ENCODE measurements at places on chromosomes 2 and 18.

DNA sequence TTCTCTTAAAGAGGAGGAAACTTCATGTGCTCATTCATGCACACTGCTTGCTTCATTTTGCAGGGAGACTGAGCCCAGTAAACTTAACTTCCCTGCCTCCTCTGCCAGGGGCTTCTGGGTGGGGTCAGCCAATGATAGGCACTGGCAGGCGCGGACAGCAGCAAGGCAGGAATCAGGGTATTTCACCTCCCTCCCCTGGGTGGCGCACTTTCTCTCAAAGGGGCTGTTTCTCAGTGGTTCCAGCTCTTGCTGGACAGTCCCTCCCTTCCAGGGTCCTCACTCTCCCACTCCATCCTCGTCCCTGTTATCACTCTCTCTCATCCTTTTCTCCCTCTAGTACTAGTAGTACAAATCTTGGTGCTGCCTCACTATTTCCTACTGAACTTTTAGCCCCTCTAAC lies 320.5 kb upstream of the ZNF521 start:
- DNase-seq: no peak

DNA sequence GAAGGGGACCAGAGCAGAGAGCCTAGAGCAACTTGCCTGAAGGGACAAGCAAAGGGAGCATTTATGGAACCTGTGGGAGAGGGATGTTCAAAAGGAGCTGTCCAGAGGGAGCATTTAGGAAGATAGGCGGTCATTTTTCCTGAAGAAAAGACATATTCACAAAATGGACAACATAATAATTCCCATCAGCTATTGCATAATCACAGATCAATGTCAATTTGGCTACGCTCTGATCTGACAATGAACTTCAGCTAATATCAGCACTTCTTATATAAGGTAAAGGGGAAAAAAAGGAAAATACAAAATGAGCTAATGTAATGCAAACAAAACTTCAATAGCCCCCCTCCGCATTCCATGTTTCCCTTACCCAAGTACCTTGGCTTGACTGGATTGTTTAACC lies 291.1 kb upstream of the CDH7 start:
- no peak for DNase-seq

GRCh38 chr2:105732955-105733607 lies 11.6 kb upstream of the NCK2 start:
- DNase-seq: no peak

DNA sequence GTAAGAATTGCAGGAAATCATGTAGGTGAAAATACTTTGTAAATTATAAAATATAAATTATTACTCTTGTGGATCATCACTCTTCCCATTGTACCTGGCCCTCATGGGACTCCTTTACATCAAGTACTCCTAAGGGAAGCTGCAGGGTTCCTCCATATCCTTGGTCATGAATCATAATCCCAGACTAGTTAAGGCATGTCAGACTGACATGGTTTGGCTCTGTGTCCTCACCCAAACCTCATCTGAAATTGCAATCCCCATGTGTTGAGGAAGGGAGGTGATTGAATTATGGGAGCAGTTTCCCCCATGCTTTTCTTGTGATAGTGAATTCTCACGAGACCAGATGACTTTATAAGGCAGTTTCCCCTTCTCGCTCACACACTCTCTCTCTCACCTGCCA lies 77.1 kb downstream of the CMPK2 start:
- DNase-seq: no peak

GRCh38 chr2:9451231-9451630 lies 23.1 kb upstream of the IAH1 start:
- DNase-seq: no peak

DNA sequence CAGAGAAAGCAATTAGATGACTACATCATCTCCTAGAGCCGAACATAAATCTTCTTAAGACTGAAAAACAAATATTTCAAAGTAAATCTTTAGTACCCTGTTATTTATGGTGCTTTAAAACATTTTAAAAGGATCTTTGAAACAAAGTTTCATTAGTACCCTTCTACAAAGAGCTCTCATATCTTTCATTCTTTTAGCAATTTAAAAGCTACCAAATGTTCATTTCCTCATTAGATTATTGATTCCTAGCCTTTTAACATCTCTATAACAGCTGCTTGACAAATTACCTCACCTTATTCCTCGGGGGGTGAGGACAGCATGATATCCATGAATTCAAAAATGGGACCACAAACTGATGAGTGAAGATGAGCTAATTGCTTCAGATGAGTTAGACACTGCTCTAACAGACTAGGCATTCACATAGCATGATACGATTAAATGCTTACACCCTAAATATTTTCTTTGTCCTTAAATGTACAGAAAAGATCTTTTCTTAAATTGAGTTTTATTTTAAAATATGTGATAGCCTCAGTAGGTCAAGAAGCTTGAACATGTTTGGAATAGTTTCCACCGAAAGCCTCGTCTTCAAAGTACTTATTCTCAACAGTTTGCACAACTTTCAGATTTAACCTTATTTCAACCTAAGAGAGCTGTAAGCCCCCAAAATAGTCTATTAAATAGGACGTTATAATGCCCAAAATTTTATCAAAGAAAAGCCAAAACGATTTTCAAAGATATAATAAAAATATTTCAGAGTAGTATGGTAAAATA lies 2.1 kb downstream of the ATAD2B start:
- no peak for DNase-seq

DNA sequence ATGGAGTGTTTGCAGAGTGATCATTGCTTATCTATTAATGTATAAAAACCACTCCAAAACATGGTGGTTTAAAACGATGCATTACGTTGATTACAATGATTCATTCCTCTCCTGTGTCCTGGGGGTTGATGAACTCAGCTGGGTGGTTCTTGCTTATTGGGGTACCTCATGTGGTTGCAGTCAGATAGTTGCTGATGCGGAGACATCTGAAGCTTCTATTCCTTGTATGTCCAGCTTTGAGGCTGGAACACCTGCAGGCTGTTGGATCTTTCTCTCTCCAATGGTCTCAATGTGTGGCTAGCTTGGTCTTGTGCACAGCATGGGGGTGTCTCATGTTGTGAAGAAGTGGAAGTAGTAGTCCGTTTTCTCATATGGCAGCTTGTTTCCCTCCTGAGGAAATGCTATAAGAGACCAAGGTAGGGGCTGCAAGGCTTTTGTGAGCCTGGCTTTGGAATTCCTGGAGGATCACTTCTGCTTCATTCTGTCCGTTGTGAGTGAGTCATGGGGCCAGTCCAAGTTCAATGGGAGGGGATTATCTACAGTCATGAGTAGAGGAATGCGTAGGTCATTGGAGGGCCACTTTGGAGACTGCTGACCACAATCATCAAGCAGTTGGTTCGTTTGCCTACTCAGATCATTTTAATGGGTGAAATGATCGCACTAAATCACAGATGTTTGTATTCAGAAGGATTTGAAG lies 601.0 kb downstream of the SLC4A3 start:
- DNase-seq: no peak

- no peak for DNase-seq
Observed at GRCh38 chr2:60275958-60276357, 277.5 kb downstream of the BCL11A start.

DNA sequence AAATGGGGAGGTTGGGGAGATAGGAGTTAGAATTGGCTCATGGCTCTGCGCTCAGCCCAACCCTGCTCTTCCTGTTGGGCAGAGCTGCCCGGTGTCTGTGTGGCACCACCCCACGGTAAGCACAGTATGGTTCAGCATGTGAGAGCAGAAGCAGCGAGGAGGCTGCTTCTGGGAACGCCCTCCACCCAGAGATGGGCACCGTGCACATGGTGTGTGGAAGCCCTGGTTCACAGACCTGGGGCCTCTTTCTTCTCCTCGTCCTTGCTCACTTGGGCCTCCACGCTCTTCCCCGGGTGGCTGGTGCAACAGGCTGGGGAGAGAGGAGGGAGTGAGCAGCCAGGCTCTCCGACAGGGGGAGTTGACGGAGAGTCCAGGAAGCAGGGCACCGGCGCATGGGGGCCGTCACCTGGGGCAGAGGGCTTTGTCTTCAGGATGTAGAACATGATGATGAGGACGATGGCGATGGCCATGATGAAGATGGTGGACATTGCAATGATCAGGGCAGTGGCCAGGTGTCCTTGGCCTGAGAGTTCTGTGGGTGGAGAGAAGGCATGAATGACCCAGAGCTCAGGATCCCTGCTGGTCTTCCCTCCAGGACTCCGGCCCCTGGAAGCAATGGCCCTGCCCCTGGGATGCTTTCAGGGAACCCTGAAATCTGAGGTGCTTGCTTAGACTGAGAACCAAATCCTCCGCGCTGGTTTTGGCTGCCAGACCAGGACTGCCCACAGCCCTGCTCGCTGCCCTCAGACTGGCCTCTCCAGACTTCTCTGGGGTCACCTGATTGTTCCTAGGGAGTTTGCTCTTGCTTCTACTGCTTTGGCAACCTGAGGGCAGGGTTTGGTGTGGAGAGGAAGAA lies 78.3 kb downstream of the EDAR start:
- no peak for DNase-seq

GRCh38 chr2:169069341-169069740 lies at the start of gene DHRS9:
DHRS9 (plus strand) TSS chr2:169069563; CDS start chr2:169081582, 12,019 bp downstream.
- peak; percentile 67 for DNase-seq

GRCh38 chr2:235924675-235925063 lies 243.5 kb downstream of the GBX2 start:
- no peak for DNase-seq

GRCh38 chr2:191417746-191418145 lies 172.5 kb downstream of the MYO1B start:
- no peak for DNase-seq

GRCh38 chr2:25620077-25620476 lies 53.3 kb downstream of the DTNB start:
- no peak for DNase-seq

GRCh38 chr2:228869636-228870264 lies 401.3 kb downstream of the PID1 start:
- no peak for DNase-seq

DNA sequence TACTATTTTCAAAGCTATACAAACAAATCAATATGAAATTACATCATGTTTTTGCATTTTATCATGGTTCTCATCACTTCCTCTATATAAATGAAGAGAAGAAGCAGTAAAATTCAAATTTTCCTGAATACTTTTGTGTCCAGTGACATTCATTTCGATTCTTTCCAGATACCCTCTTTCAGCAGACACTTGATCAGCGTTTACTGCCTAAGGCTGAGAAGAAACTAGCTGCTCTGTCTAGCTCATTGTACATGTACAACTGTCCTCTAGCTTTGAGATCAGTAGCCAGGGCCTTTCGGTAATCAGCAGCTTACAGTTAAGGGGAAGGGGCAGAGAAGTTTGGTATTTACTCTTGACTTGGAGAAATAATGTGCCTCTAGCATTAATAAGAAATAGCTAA lies 4.8 kb downstream of the VRK2 start:
- no peak for DNase-seq

DNA sequence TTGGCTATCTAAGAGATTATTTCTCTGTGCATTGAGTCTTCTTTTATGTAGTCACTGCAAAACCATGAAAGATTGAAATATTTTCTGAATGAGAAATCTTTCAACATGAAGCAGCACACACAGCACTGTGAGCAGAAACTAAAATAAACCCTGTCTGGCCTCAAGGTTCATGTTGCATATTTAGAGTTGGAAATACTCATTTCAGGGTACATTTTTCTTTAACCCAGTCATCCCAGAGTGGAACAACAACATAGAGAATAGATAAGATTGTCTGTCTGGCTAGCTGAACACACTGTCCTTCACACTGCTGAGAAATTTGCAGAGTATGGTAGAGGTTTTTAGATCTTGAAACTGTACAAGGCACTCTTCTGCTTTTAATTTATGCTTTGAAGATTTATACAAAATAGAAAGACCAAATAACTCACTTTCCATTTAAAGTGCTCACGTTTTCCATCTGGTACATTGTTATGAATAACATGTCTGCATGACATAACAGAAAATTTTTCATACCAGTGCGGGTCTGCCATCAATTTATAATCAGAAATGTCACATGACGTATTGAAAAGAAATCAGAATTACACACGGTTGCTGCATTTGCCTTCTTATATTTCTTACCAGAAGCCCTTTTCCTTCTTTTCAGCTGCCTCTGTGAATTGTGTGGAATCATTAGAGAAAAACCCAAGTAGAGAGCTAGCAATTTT lies 25.0 kb upstream of the FN1 start:
- no peak for DNase-seq

DNA sequence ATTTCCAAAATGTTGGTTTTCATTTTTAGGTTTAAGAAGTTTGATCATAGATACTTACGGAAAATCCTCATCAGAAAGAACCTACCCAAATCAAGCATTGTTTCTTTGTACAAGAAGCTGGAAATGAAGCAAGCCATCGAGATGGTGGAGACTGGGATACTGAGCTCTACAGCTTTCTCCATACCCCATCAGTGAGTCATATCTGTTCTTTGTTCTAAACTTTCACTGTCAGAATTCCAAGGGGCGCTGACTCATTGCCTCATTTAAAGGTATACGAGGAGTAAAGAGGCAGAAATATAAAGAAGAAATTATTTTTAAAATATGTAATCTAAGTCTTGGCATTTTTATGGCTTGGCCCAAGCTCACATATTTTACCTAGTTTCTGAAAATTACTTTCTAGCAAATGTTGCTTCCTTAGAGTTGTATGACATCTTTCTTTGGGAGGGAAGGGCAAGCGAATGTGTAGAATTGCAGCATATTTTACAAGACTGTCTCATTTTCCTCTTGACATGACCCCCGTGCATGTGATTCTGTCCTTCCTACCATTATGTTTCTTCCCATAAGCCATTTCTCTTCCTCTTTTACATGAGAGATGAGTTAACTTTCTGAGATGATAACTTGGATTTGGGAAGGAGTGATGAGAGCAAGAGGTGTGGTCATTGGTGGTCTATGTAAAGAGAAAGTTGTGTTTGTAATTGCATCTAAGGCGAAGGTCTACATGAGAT lies 41.2 kb downstream of the SLC9A4 start:
- no peak for DNase-seq

DNA sequence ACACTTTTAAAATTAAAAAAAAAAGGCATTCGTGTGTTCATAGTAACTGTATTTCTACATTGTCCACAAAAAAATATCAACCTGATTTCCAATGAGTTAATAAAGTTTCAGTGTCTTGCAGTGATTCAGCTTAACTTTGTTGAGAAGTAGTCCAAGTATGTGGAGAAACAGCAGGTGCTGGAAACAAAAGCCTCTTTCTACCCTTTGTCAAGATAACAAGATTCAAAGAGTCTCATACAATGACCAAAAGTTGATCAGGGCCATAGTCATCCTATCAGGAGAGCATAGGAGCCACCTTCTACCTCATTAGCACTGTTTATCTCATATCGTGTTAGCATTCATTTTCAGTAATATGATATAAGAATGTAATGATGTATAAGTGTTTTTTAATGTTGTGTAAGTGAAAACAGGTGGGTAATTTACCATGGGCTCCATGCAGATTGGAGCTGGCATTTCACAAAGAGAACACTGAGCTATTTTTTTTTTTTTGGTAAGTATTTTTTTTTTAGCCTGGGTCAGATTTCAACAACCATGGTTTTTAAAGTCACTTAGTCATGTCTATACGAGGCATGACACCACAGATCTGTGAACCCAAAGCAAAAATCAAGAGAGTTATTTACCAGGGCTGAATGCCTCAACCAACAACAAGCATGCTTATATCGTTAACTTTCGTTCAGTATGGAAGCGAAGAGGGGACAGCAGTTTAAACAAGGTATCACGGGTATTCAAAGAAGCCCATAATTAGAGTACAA lies 165.0 kb upstream of the ZNF521 start:
- no peak for DNase-seq

- no peak for DNase-seq
Observed at GRCh38 chr2:178401994-178402437, 49.0 kb downstream of the PRKRA start.

GRCh38 chr2:205969584-205969983 lies 116.4 kb downstream of the INO80D start:
- DNase-seq: no peak

GRCh38 chr2:159246325-159246988 lies 40.0 kb downstream of the WDSUB1 start:
- DNase-seq: no peak

GRCh38 chr18:61209801-61210200 lies 123.4 kb upstream of the CDH20 start:
- DNase-seq: no peak
